Cerebellum (tissue), 4 donors: ENCODE measurements at places on chromosomes 6 and 20.

DNA sequence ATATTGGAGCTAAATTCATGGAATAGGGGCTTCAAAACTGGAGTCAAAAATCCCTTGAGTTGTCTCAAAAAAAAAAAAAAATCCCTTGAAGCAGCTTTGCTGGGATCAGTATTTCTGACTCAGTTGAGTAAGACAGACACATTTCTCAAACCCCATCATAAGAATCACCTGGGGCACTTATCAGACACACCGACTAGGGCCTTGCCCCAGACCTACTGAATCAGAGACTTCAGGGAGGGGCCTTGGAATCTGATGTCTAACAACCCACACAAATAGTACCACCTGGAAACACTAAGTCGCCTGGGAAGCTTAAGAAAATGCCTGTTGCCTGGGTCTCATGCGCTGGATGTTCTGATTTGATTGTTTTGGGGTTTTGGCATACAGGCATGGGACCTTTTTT, 44.9 kb upstream of the RNF144B start:
- no peak for DNase-seq

DNA sequence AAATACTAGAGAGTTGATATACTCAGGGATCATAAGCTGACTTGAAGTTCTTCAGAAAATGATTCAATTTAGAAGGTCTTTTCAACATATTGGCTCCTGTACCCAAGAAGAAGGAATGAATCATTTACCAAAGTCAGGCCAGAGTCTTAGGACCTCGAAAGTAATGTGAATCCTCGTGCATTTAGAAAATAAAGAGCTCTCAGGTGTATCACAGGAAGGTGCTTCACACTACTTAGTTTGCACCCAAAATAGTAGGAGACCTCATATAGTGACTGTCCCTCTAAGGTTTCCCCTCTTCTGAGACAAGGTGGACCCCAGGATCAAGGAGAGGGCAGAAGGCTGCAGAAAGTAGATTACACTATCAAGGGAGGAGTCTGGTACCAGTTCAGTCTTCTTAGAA, 71.8 kb downstream of the F13A1 start:
- no peak for DNase-seq

GRCh38 chr6:28839443-28840120, 84.2 kb downstream of the TRIM27 start:
- no peak for DNase-seq

GRCh38 chr20:46293084-46293483, 15.2 kb downstream of the CDH22 start:
- DNase-seq, result no peak

- peak; percentile 93 for DNase-seq
These were observed at the start of gene ACTR5 for GRCh38 chr20:38748097-38748860. TSS of gene ACTR5 (plus strand) at chr20:38748460. CDS start at chr20:38748479, 19 bp downstream.

DNA sequence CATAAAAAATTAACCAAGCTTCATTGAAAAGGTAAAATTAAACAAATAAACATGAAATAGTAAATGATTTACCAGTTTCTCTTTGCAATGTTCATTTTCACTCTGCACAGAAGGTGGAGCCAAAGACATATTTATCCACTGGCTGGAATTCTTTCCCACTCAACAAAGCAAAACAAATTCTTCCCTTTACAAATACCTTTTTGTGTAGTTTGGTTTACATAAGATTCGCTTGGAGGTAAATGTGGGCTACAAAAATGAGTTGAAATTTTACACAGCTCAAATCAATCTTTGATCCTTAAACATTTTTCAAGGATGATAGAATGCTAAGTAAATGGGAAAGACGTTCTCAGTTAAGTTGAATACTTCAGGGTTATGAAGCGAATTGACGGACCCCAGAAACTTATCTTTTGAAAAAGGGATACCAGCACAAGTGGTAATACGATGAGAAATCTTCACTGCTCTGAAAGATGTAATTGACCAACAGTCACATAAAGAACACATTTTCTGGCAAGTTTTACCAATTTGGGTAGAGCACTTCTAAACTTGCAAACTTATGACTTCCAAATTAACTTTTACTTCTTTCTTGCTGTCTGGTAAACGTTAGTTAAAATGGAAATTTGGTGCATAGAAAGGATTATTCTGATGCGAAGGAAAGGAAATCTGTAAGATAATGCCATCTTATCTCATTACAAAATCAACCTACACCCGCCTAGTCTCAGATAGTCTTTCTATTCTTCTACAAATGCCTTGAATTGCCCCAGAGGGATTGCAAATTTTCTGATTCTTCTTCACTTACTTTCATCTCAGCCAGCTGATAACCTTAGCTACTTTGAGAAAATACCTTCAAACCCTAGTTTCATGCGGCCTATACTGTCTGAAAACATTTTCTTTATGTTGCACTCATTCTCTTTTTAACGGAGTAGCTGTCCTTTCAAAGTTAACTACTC, 4.7 kb upstream of the GJA1 start:
- peak; percentile 21 for DNase-seq

GRCh38 chr6:88864359-88865054, 98.9 kb downstream of the RNGTT start:
- DNase-seq, result no peak

GRCh38 chr6:161242779-161243693, 30.8 kb downstream of the AGPAT4 start:
- DNase-seq, result peak; percentile 66

- no peak for DNase-seq
These were observed 173.0 kb upstream of the FERMT1 start for GRCh38 chr20:6295867-6296256.

GRCh38 chr20:37544386-37544785, 16.7 kb upstream of the BLCAP start:
- DNase-seq, result no peak

DNA sequence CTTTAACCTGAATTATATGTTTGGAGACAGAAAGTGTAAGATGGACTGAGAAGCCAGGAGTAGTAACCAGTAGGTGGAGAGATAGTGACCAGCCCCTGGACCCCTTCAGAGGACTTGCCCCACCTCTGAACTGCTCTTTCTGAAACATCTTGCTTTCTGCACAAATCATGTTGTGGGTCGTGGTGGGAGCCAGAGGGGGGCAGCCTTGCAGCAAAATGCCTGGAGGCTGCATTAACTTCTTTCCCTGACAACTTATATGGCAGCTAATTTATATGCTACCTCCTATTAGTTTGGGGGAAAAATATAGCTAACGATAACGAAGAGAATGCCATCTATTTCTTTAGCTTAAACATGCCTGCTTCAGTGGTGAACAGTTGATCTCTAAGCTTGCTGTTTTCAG, 859.8 kb downstream of the MAFB start:
- no peak for DNase-seq

GRCh38 chr20:43936805-43937204, 22.2 kb downstream of the TOX2 start:
- DNase-seq, result no peak

- DNase-seq, result no peak
These were observed 618.8 kb upstream of the POU3F2 start for GRCh38 chr6:98215531-98215930.

DNA sequence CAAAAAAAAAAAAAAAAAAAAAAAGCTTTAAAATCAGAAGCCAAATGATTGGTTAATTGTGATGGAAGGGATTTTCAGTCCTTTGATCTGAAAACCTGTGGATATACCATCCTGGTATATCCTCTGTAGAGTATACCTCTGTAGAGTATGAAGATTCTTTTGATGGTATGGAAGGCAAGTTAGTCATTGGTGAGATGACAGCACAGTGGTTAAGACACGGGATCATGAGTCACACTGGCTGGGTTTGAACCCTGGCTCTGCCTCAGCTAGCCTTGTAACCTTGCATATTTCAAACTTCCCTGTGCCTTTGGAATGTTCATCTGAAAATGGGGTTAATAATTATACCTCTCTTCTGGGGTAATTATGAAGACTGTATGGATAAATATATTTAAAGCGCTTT, 179.3 kb downstream of the CARMIL1 start:
- no peak for DNase-seq

DNA sequence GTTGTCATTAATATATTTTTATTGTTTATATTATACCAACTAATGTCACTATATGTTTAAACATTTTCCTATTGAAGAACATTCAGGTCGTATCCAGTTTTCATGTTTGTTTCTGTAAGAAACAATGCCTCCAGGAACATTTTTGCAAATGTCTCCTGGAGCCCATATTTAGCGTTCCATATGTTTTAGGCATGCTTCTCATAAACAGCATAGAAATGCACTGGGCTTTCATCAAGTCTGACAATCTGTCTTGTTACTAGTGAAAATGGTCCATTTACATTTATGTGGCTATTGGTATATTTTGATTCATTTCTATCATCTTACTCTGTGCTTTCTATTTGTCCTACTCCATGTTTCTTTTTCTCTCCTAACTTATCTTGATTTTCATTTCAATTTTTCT, 431.7 kb downstream of the TFAP2A start:
- DNase-seq, result no peak

GRCh38 chr6:112618849-112619248, 271.7 kb downstream of the RFPL4B start:
- DNase-seq, result no peak

DNA sequence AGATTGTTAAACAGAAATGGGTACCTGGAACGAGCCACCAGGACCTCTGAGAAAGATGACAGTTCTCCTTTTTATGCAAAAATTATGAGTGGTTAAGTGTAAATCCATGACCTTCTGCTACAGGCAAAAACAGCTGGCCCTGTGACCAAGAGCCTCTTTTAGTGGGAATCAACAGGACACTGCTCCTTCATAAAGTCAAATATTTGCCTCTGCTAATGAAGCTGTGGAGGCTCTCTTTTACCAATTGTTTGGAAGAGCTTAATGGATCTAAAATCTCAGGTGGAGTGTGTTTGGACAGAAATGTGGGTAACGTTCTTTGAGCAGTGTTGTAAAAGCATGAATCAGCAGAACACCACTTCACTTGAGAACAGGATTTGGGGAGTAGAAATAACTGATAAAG, 117.5 kb upstream of the PCSK2 start:
- DNase-seq, result no peak

DNA sequence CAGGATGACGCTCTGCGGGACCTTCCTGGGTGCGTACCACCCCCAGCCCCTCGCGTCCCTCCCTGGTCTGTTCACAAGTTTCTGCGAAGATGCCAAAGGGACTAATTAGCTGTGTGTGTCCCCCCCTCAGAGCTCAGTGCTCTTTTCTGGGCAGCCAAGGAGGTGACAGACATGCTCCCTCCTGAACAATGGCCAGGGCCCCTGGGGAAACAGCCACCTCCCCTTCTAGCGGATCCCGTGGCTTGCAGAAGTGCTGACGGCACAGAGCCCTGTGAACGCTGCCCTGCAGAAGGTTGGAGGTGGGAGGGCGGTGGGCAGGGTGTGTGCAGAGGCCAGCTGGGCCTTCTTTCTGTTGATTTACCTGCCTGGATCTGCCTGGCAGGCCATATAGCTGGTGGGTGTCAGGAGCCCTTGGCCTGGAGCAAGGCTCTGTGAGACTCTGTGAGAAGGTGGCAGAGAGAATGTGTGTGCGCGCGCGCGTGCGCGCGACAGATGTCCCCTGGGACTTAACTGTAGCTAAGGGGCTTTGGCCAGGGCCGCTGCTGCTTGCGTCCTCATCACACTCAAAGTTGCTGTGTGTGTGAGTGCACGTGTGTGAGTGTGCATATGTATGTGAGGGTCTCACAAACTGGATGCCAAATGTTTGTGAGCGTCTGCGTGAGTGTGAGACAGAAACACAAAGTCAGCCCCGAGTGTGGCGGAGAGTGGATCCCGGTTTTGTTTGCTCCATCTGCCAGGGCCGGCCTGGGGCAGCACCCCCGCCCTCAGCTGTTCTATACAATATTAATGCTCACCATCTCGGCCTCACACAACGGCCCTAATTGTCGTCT, 3.5 kb upstream of the MYT1 start:
- no peak for DNase-seq

DNA sequence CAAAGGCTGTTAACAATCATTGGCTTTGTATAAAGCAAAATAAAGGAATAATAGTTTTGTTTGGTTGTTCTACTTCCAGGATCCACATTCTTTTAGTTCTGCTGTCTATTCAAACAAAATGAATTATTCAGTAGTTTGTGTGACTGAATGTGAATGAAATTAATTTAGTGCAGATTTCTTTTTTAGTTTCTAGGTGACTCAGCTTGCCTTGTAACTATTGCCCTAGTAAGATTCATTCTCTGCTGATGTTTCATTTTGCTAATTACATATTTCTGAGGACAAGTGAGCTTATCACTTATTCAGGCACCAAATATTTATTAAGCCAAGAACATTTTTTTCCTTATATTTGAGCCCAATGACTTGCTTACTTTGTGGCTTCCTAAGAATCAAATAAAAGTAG, 46.5 kb upstream of the RIPOR2 start:
- DNase-seq, result no peak

DNA sequence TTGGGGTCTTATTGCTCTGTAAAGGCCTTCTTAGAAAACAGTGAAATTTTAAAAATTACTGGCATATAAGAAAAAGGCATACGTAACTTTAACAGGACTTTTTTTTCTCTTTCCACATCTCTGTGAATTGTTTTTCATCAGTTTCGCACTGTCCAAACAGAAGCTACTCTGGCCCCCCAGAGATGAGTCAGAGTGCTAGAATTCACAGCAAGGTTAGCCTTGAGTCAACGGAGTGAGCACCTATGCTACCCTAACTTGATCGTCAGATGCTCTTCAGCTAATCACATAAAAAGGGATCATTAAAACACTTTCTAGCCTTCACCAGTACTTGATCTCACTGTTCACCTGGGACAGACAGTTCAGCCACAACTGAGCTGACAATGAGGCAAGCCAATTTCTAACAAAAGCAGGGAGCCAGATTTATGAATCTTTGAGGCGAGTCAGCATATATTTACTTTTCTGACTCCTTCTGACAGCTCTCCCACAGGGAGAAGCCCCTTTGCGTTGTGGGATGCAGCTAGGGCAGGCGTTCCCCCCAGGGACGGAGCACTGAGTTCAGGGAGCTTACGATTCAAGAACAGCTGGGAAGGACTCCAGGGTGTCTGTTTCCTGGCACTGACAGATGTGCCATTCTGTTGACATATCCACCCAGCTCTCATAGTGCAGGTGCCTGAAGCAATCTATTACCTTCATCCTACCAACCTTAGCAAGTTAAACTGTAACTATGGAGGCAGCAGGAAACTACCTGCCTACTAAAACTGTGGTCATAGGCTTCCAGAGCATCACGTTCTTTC, 46.4 kb upstream of the SPDEF start:
- DNase-seq, result no peak

- no peak for DNase-seq
These were observed 755.8 kb downstream of the PRIM2 start for GRCh38 chr6:58073263-58073662.

- no peak for DNase-seq
These were observed 47.3 kb downstream of the RNF217 start for GRCh38 chr6:125009578-125009977.

GRCh38 chr20:53138454-53139262, 166.5 kb downstream of the TSHZ2 start:
- no peak for DNase-seq

DNA sequence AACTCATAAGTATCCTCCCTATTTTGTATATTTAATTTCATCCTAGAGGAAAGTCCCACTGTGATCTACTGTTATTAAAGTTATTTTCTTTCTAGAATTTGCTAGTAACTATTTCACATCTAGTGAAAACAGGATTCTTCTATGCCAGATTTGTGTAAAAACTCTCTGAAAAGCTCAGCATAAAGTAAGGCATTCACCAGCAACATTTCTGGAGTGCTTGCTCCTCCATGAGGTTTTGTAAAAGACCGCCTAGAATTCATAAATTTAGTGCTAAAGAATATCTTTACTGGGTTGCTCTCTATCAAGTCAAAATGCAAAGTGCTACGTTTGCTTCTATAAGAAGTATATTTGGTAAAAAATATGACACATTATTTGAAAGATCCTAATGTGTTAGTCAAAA, 173.5 kb upstream of the IRAK1BP1 start:
- DNase-seq, result no peak
